ENCODE measurements at places on chromosomes 16 and 17.

DNA sequence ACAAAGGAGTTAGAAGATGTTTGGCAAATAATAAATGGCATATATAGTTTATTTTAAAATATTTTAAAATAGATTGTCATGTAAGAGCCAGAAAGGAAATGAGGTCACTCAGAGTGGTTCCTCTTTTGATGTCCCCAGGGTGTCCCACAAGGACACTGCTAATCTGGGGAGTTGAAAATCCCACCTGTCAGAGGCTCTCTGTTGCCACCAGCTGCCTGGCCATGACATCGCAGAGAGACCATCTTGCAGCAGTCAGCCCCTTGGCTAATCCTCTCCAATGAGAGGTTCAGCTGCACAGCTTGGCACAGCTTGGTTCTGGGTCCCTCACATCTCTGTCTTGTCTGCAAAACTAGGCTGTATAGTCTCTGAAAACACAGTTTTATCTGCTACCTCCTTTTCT is 11.0 kb upstream of the RBFOX1 start:
- no peak for DNase-seq

- DNase-seq = no peak
These were observed 2.6 kb downstream of the ANKRD40CL start for GRCh38 chr17:50764734-50765149.

DNA sequence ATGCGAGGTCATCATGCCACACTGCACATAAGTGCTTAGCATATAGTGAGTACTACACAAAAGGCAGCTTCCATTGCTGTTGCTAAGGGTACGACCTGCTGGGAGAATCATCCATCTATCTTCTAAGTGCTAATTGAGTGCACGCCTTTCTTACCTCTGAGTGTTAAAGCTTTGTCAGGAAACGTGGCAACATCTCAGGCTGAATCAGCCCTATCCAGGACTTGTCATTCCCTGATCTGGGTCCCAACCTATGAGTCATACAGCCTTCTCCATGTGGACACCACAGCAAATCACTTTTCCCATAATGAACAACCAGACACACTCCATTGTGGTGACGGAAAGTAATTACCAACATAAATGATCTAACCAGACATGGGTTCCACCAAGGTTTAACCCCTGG is 201.1 kb upstream of the MAF start:
- DNase-seq = no peak

- DNase-seq = no peak
These were observed 19.5 kb downstream of the CBX4 start for GRCh38 chr17:79819534-79820276.

GRCh38 chr17:42514279-42514678 is 21.8 kb upstream of the NAGLU start:
- no peak for DNase-seq

DNA sequence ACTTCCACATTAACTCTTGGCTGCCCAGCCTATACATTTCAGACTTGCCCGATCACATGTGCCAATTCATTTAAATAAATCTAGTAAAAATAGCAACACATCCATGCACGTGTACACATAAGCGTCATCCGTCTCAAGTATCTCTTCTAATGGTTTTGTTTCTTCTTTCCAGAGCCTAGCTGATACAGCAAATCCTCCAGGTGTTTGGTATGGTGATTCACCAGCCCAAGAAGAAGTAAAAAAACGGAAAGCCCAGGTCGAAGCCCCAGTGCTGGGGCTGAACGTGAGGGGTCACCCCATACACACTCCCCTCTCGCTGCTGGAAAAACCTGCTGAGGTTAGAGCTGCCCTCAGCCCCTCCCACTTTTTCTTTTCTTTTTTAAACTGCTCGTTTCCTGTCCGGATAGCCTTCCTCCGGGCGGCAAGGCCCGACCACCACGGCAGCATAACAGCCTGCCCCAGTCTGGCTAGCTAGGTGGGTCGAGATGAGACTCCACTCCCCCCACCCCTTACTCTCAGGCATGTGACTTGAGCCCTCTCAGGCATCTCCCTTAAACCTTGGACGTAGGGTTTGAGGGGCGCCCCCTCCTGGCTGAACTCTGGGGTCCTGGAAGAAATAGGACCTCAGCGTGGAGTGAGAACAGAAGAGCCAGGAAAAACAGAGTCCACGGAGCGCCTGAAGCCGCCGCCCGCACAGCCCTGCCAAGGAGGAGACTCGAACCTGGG is 13.9 kb upstream of the OR1F1 start:
- DNase-seq = no peak

GRCh38 chr17:17395246-17395802 is 81.5 kb upstream of the MED9 start:
- no peak for DNase-seq

GRCh38 chr17:32503251-32504165 is 16.7 kb downstream of the CDK5R1 start:
- DNase-seq = no peak

GRCh38 chr16:25747160-25747758 is 55.5 kb downstream of the HS3ST4 start:
- DNase-seq = no peak

DNA sequence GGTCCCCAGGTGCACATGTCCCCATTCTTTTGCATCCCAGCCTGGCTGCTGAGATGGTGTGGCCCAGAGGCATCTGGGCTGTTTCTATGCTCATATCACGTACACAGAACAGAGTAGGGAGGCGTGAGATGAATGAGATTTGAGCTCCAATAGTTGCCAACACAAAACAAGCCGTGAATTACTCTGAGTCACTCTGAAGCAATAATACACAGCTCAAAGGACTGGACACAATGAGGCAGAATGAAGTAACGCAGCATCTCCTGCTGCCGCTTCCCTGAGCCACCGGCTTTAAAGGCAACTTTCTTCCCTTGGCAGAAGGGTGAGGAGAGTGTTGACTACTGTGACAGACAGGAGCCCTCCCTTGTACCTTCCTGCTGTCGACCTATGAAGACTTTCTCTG is 33.9 kb upstream of the CLEC18B start:
- DNase-seq = no peak

DNA sequence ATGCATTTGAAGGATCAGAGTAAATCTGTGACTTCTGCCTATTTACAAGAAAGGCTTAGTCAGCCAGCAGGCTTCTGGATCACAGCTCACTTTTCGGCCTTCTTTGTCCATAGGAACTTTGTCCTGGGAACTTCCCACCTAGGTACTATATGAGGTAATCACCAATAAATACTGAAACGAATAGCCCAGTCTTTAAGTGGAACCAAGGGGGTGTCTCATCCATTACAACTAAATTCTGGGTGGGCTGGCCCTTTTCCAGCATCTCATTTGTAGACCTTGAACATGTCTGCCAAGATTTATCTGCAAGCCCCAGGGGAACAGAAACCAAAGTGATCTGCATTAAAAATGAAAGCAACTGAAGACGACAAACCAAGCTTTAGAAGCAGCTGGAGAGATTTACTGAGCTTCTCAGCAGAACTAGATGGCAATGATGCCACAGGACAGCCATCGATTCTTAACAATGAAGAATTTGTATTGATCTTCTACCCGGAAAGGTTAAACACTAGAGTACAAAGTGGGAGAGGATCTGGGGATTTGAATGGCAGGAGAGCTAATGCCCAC is 55.5 kb downstream of the SNX11 start:
- no peak for DNase-seq

GRCh38 chr17:17156107-17156506 is 50.0 kb downstream of the PLD6 start:
- no peak for DNase-seq

DNA sequence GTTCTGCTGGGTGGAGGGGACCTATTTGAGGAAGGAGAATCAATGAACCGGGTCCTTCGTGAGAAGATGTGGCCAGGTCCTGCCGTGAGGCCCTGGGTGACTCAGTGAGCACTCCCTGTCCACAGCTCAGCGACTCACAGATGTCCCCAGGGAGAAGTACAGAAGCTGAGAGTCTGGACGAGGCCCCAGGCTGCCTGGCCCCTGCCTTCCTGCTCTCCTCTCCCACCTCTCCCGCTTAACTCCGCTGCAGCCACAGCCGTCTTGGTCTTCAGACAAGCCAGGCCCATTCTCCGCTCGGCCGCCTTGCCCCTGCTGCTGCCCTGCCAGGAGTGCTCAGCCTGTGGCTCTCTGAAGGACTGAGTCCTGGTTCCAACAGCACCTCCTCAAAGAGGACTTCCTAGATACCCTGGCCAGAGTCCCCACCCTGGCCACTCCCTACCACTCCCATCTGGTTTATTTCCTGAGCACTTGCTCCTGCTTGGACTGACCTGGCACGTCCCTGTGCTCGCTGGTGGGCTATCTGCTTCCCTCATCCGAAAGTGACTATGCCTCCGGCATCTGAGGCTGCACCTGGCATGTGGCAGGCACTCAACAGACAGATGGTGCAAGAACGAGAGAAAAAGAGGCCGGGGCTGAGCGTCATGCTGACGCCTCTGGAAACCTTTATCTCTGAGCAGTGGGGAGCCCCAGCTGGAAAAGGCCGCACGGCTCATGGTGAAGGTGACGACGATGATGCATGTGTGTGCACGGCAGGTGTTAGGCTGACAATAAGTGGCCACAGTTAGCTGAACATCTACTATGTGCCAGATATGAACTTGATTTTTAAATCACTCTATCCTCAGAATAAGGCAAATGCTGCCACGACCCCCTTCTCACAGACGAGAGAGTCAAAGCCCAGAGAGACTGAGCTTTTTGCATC is 9.2 kb upstream of the TNFRSF13B start:
- DNase-seq = no peak

- no peak for DNase-seq
These were observed 4.1 kb downstream of the KRABD2 start for GRCh38 chr17:8372422-8372821.

DNA sequence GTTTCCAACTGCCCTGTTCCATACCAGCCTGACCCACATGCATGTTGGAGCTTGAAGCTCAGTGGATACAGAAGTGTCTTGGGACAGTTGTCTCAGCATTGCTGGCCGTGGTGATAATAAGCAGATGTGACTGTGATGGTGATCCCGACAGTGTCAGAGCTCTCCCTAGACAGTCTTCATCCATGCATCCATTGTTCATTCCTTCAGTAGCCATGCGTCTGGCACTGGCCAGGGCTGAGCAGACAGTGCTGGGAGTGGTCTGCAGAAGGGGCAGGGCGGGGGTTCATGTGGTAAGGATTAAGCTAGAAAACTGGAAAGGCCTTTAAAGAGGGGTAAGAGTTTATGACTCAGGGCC is 68.1 kb downstream of the GNAO1 start:
- no peak for DNase-seq

- no peak for DNase-seq
These were observed 12.5 kb downstream of the POLR2A start for GRCh38 chr17:7496470-7497183.

- DNase-seq = no peak
These were observed 55.0 kb downstream of the DNAH17 start for GRCh38 chr17:78522031-78522809.
